Heart right ventricle (tissue), 16 donors: ENCODE measurements at places on chromosomes 1 and 21. TPM values are rescaled to one million over a fixed set of nuclear protein-coding genes. Genes with fewer than 3 reads are reported as not detected.

CDK11B gene
- 30.0 TPM for total RNA-seq

DNA sequence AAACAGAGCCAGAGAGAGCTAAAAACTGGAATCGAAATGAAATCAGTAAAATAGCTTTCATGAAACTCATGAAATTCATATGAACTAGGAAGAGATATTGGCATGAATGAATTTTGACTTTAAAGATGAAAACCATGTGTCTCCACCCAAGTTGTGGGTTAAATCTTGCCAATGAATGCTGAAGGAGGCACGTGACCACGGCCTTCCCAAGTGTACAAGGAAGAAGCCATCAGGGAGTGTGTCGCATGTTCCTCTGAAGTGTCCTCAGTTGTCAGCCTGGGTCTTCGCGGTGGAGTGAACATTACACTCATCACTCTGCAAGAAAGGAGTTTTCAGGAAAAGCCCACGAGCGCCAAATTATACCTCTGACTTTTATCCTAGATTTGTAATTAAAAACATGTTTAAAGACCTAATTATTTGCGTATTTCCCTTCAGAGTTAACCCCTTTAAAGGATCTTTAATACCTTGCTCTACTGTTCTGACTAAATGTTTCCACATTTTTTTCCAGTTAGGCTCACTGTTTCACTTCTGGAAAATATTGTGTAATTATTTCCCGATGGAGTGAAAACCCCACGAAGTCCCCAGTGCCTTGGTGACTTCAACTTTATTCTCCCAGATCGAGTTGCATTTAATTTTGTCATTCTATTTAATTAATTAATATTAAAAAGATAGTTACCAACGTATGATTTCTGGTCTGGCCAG is 118.3 kb downstream of the DHRS3 start:
- DNase-seq: no peak
- peaks cover 33% of the 10 kb centered on the region for H3K4me1 ChIP-seq
- no peak overlapping the region for H3K4me3 ChIP-seq
- H3K36me3 ChIP-seq: peaks cover 59% of the 10 kb centered on the region
- H3K27ac ChIP-seq: no peak overlapping the region

PPFIA4 gene
- total RNA-seq: 45.4 TPM

DNA sequence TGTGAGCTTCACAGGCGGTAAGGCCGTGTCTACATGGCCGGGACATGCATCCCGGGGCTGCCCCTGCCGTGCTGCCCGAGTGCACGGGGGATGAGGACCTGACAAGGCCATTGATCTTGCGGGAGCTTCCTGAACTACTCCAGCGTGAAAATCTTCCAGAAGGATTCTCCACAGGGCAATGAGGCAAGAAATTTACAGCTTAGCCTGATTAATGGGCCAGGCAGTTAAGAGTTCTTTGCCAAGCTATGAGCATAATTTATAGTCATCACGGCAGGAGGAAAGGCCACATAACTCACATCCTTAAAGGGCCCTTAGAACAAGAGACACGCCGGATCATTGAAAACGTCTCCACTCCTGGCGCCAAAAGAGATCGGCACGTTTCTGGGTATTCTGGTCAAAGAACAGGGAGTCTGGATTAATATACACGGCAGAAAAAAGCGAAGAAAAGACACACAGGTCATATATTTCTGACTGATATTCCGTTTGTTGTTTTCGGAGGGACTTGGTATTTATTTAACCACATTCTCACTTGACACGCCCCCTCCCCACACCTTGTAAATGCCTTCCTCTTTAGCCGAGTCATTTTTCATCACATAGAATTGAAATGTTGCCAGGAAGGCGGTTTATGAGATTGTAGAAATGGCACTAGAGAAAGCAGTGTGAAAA is 180.5 kb downstream of the DYRK1A start:
- no peaks in the 10 kb centered on the region for H3K27me3 ChIP-seq
- H3K4me1 ChIP-seq: peaks cover 12% of the 10 kb centered on the region
- DNase-seq: no peak
- no peaks in the 10 kb centered on the region for H3K36me3 ChIP-seq
- no peak overlapping the region for H3K4me3 ChIP-seq

DNA sequence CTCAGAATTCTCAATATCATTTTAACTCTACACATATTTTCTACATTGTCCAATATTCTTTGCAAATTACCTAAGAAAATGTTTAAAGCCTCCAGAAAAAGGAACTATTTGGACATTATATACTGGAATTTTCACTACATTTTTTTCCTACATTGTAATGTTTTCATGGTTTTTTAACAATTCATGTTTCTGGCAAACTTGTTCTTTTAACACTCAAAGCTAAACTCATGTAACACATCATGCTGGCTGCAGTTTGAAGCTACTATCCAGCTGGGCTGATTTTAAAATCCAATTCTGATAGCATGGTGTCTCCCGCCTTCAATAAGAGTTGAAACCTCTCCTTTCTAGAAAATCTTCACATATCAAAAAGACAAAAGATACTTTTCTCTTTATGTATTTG is 52.0 kb downstream of the TGFBR3 start:
- no peaks in the 10 kb centered on the region for H3K27me3 ChIP-seq
- no peak for DNase-seq
- H3K27ac ChIP-seq: no peak overlapping the region
- peaks cover 23% of the 10 kb centered on the region for H3K4me1 ChIP-seq

FCRL4 gene
- total RNA-seq: not detected

DNA sequence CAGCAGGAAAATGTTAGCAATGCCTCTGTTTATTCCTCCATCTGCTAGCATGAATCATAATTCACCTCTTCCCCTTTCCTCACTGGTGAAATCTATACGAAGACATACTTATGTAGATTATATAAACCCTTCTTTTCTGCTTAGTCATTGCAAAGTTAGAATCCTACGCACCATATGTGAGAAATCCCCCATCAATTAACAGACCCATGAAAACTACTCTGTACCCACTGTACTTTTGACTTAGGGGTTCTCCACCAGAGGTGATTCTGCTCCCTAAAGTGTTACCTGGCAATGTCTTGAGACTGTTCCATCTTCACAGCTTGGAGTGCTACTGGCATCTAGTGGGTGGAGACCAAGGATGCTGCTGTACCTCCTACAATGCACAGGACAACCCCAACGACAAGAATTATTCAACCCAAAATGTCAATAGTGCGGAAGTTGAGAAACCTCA is 49.6 kb upstream of the KCTD3 start:
- H3K27me3 ChIP-seq: no peaks in the 10 kb centered on the region
- no peaks in the 10 kb centered on the region for H3K36me3 ChIP-seq
- H3K4me3 ChIP-seq: no peak overlapping the region
- H3K27ac ChIP-seq: no peak overlapping the region

DNA sequence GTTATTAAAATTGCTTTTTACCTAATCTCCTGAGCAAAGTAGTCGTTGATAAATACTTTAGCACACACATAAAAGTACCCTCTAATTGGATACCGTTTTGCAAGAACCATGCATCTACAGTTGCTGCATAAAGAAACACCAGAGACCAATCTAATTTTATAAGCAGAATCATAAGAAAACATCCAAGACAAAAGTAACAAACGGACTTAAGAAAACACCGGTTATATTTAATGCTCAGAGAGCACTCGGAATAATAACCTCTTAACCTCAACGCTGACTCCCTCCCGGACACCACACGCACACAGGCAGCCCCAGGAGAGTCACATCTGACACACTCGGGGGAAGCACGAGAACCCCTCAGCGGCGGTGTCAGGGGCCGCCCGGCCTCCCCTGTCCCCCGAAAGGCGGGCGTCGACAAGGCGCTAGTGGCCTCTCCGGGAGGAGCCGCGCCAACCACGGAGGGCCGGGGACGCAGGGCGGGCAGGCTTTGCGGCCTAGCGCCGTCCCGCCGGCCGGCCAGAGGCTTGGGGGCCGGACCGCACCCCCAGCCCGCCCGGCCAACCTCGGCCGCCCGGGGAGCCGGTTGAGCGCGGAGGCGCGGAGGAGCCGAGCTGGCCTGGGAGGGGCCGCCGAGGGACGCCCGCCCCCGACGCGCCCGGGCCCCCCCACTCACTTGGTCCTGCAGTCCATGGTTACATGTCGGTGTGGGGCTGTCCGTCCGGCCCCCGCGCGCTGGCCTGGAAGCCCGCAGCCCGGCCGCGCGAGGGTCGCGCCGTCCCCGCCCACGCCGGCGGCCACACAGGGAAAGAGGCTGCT is 606 bp downstream of the DENND1B start:
- H3K27ac ChIP-seq: peak overlapping the region; percentile 82
- H3K4me3 ChIP-seq: peak overlapping the region; percentile 66
- peak; percentile 64 for DNase-seq
- no peaks in the 10 kb centered on the region for H3K36me3 ChIP-seq
- H3K4me1 ChIP-seq: peaks cover 67% of the 10 kb centered on the region

DNA sequence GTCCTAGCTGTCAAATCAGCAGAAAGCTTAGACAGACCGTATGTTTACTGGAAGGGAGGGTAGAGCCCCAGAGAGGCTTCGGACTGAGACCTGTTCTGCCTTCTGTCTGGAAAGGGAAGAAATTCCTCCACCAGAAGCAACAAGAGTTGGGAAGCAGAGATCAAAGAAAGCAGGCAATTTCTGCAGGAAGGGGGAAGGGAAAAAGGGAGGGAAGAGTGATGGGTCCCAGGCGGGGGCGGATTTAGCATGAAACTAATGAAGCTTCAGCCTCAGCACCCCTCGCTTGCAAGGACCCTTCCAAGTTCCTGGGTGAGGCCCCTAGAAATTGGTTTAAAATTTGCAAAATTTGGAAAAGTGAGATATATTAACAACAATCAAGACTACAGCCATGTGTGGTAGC is 26.6 kb upstream of the FAM20B start:
- DNase-seq: no peak
- H3K27me3 ChIP-seq: no peaks in the 10 kb centered on the region
- H3K36me3 ChIP-seq: no peaks in the 10 kb centered on the region

UFC1 gene
- 76.5 TPM for total RNA-seq

- H3K27me3 ChIP-seq: no peaks in the 10 kb centered on the region
- H3K36me3 ChIP-seq: no peaks in the 10 kb centered on the region
- DNase-seq: no peak
- no peak overlapping the region for H3K27ac ChIP-seq
- no peak overlapping the region for H3K4me3 ChIP-seq
Observed at GRCh38 chr21:35319684-35320283, 270.7 kb upstream of the RUNX1 start.

UQCRHL gene
- total RNA-seq: 2.1 TPM

DNA sequence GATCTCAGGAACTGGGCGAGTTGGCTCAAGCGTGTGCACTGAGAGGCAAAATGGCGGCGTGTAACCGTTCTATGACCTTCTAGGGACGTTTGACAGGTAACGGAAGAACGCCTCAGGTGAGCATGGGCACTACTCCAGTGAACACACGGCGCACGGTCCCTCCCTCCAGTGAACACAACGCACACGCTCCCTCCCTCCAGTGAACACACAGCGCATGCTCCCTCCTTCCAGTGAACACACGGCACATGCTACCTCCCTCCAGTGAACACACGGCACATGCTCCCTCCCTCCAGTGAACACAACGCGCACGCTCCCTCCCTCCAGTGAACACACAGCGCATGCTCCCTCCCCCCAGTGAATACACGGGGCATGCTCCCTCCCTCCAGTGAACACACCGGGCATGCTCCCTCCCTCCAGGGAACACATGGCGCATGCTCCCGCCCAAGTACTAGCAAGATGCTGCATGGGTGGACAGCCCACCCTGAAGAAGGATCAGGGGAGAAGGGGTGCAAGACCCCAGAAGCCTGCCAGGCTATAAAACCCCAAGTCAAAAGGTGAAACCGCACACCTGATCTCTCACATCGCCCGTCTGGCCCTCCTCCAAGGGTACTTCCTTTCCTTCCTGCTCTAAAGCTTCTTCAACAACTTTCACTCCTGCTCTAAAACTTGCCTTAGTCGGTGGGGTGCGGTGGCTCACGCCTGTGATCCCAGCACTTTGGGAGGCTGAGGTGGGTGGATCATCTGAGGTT is 3.5 kb downstream of the C1orf159 start:
- DNase-seq: no peak
- H3K4me3 ChIP-seq: no peak overlapping the region
- H3K36me3 ChIP-seq: no peaks in the 10 kb centered on the region
- H3K27ac ChIP-seq: no peak overlapping the region
